ENCODE measurements at places on chromosomes 5 and 9. TPM values are rescaled to one million over a fixed set of nuclear protein-coding genes. Genes with fewer than 3 reads are reported as not detected.

DNA sequence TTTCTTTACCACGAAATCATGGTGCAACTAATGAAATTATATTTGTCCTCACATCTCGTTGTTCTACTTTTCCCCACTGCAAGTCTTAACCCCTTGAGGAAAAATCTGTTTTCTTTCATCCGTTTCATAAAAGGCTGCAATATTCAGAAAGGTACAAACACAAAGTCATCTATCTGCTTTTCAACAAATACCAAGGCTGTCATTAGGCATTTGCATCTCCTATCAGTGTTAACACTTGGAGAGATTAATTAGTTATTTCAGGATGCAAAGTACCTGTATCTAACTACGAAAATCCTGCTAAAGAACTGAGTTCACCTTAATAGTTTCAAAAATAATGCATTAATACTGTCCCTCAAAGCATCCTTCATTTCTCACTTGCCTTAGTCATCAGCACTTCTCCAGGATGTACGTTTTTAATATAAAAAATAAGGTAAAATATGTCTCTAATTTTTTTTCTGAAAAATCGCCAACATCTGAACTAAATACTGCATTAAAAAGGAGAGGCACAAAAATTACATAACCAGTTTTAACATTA lies 1.8 kb downstream of the ARRDC3 start:
- no peak for DNase-seq

PCYOX1L gene
- total RNA-seq = 0.93 TPM

INSYN2B gene
- not detected for total RNA-seq

DNA sequence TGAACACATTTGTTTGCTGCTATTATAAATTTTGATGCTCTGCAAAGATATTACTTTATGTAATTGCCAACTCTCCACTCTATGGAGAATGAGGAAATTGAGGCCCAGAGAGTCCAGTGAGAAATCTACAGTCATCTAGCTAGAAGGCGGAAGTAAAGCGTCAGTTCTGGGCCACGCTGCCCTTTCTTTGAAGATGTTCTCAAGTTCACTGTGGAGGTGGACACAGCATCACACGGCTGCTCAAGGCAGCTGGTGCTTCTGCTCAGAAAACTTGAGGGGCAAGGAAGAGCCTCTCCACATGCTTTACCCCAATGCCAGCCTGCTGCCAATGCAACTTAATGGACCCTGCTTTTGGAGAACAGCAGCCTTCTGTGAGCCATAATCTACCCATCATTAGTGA lies 96.3 kb downstream of the TTLL11 start:
- DNase-seq = no peak

DNA sequence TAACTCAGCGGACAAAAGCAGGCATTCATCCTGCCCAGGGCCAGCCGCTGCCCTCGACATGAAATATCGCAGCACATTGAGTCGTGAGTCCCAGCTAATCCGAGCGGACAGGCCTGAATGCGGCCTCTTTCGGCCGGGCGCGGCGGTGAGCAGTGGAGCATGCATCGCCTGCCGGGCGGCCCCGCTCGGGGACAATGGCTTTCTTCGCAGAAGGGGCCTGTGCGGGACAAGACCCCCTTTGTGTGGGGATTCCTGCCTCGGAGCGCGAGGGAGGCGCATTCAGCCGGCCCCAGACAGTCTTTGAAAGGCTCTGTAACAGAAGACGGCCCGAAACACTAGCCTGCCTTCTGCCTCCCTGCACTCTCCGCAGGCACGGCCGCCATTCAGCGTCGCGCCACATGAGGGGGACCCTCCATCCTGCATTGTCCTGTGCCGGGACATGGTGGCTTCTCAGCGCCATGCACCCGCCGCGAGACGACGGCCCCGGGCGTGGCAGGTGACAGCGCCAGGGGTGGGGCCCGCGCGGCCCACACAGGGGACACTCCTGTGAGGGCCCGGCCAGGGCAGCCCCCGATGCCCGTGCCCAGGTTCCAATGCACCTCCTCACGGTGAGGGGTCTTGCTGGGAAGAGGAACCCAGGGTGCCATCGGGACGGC lies 52.0 kb downstream of the EXD3 start:
- DNase-seq = peak; percentile 33

DNA sequence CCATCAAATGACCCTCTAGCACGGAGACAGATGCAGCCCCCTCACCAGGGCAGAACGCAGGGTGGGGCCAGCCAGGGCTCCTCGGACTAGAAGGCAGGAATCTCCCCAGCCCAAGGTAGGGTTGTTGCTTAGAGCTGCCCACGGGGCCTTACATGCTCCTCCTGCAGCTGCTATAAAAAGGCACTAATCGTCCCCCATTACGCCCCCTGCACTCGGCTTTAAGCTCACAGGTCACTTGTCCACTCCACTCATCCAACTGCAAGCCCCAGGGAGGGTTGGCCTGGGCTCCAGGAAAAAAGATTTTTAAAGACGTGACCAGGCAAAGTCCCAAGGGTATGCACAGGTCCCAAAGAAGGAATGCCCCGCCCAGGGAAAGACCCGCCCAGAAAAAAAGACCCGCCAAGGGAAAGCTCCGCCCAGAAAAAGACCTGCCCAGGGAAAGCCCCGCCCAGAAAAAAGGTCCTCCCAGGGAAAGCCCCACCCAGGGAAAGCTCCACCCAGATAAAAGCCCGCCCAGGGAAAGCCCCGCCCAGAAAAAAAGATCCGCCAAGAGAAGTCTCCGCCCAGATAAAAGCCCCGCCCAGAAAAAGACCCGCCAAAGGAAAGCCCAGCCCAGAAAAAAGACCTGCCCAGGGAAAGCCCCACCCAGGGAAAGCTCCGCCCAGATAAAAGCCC lies 11.1 kb downstream of the GRIN1 start:
- DNase-seq = no peak

OR1L1 gene
- not detected for total RNA-seq

Measured in left lobe of liver (tissue), 2 donors.